SW 1271 (cell line): ENCODE measurements at places on chromosomes 2 and 18.

- peak; percentile 17 for DNase-seq
Observed at GRCh38 chr18:49464718-49465598, 4.5 kb upstream of the DYM start.

GRCh38 chr2:26884486-26884885 is 36.6 kb downstream of the DPYSL5 start:
- no peak for DNase-seq

GRCh38 chr2:102141970-102142828 is at the start of gene IL1R1:
Gene IL1R1, plus strand, starts transcription at chr2:102142746. Its CDS starts 14,979 bp downstream, at chr2:102157725.
- DNase-seq, result peak; percentile 32

- DNase-seq, result peak; percentile 51
Observed at GRCh38 chr18:24176727-24177416, 38.0 kb downstream of the CABYR start.

DNA sequence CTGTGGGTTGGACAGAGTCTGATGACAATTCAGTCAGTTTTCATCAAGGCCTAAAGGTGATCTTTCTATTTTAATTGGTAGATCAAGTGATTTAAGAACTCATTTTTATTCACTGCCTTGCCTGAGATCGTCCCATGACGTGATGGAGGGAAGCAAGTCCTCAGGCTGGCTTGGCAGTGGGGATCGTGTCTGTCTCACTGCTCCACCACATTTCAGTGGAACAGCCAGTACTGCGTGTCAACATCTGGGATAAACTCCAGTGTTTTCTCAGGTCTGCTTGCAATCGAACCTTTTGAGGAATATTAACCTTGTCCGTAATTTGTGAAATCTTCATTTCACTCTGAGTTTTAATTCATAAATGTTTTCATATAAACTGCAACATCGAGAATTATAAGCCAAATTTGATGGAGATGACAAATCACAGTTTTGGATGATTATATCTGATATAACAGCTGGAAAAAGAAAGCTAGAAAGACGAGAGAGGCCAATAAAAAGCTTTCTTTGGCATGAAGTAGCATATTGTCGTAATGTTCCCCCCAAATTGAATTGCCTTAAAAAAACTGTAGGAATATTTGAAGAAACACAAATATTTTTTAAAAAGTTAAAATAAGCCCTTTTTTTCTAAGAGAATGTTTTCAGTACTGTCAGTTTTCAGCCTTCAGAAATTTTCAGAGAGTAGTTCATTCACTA is 414.7 kb upstream of the SPRED2 start:
- DNase-seq, result no peak

- no peak for DNase-seq
Observed at GRCh38 chr2:115161771-115162493, 719.5 kb downstream of the DPP10 start.
